NCI-H69 (cell line): ENCODE measurements at places on chromosomes 7 and 10.
A peak's percentile ranks its signal among the peaks of the same experiment; 100 is the strongest.

- no peak for DNase-seq
These were observed 90.4 kb downstream of the BMS1 start for GRCh38 chr10:42872865-42873435.

GRCh38 chr10:89270153-89270483, 18.5 kb upstream of the LIPA start:
- no peak for DNase-seq

DNA sequence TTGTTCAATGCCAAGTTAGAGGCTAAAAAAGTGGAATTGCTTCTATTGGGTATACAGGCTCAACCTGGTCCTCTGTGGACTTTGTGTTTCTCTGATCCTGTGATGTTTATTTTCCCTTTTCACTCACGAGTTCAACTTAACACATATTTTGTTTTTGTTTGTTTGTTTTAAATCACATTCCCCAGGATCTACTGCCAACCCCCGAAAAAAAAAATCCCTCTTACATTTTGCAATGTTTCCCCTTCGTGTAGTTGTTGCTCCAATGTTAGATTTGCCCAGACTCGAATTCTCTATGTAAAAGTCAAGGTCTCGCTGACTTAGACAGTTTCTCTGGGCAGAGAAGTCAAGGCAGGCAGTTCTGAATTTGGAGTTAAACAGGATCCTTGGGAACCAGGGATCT, 876.4 kb downstream of the CCSER2 start:
- no peak for DNase-seq

DNA sequence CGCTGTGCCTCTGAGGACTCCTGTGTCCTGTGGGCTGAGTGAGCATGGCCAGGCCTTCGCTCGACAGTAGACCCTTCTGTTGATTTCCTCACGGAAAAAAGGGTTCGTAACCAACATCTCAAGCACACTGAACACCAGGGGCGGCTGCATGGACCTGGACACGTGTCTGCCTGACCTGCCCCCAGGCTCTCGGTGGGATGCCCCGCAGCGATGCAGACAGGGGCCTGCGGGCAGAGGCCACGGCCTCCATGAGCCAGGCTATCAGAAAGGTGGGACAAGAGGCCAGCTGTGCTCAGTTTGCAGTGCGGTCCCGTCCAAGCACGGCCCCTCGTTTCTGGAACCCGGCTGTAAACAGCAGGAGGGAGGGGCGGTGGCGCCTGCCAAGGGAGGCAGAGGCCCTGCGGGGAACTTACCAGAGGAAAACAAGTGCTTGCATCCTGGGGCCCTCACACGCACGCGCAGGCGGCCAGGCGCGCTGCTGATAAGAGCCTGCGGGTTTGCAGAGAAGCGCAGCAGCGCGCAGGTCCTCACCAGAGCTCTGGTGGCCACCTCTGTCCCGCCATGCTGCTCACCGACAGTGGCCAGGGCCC, 10.6 kb downstream of the GPR146 start:
- no peak for DNase-seq

GRCh38 chr10:35635576-35635975, 6.5 kb downstream of the FZD8 start:
- peak; percentile 69 for DNase-seq

- peak; percentile 82 for DNase-seq
These were observed 101.4 kb upstream of the FAM133B start for GRCh38 chr7:92691578-92691977.

- DNase-seq: no peak
These were observed 101.0 kb downstream of the SKIDA1 start for GRCh38 chr10:21424459-21424861.

DNA sequence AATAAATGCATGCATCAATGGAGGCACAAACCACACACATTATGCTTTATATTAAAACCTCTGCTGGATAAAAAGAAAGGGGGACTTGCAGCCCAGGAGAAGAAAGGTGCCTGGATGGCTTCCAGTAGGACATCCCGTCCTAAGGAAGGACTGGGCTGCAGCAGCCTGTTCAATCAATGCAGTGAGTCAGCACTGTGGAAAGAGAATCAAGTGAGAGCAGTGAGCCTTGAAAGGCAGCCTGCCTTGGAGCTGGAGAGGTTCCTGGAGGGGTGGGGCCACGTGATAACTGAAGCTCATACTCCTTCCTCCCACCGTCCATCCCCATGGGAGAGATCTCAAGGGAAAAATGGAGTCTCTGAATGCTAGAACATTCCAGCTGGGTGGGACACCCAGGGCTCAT, 501.2 kb downstream of the ADRA2A start:
- DNase-seq: no peak

DNA sequence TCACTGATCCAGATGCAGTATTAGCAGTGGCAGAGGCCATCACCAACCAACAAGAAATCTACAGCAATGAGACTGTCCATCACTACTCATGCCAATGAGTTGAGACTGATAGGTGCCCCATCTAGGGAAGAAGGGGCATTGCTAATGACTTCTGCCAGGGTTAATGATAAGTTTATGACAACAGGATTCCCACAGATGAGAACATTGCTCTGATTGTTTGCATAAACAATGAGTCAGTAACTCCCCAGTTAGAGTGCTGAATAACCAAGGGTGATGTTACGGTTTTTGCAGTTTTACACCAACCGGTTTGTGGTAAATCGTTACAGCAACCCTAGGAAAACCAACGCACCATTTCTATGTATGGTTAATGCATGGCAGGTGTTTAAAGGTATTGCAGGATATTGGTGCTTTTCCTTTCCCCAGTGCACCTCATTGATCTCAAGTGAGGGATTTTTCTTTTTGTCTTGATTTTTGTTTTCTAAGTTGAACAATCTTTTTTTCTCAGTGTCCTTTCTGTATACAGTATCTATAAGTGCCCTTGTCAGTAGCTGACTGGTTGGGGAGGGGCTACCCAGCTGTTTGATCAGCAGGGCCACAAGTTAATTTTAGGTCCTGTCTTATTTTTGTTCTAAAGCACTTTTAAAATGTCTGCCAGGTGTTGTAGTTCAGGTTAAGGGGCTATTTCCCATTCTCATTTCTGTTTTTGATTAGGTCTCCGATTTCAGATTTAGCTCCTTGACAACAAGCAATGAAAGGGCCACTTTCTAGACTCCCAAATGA, 3.9 kb upstream of the CSGALNACT2 start:
- DNase-seq: no peak
